Adipocyte (in vitro differentiated cells): ENCODE measurements at places on chromosomes 3 and 15.

DNA sequence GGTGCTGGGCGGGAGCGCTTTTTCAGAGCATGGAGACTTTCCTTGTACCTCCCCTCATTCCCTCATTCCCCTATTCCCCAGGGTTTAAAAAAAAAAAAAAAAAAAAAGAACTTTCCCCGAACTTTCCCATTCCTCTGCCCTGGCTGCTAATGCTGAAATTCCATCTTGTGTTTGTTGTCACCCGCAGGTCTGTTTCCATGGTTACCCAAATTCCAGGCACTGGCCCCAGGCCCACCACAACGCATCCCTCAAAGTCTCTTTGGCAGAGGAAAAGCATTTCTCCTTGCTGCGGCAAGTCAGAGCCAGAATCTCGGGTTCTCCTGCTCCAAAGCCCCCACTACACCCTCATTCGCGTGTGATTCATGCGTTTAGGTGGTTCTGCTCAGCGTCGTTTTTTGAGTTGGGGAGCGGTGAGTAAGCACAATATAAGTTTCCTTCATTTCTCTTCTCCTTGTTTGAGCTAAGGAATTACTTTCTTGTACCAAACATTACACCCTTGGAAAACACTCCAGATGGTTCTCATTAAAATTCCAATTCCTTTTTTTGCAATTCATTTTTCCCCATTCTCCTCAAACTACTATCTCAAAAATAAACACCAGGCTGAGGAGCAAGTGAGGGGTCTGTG is 21.6 kb downstream of the ANAPC13 start:
- peak; percentile 96 for DNase-seq

DNA sequence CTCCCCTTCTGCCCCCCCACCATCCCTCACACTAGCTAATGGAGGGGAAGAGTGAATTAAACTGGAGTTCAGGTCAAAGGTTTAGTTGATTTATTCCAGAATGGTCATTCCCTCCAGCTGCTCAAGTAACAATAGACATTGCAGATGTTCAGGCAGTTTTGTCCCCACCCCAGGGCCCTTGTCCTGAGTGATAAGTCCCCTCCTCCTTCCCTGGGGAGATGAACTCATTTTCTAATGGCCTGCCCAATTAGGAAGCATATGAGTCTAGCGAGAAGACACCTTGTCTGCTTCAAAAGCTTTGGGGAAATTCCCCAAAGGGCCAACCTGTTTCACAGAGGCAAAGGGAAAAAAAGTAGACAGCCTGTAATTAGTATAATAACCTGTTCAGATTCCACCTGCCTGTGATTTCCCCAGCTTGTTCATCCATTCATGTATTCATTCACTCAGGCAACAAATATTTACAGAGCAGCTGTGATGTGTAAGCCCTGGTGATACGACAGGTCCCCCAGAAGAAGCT is 165.3 kb downstream of the SHQ1 start:
- no peak for DNase-seq

- no peak for DNase-seq
These were observed 25.1 kb downstream of the NBEAL2 start for GRCh38 chr3:47004369-47005211.

DNA sequence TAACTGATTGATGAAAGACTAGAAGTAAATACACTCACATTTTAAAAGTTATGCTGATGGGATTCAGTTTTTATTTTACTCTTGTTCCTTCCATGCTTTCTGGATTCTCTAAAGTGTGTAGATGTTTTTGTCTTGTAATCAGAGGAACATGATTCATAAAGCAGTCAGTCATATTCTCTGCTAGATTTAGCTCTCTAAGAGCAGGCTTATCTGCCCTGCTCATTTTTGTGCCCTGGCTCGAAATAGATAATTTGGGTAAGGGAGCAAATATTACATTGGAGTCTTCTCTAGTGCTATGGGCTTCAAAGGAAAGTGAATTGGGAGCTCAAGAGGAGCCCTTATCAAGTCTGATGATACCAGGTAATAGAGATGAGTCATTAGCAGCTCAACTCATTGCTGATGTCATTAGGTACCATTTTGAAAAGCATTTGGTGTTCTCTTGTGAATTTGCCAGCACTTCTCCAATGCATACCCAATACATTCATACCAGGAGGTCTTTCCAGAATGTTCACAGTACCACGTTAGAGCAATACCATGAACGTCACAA is 27.7 kb downstream of the SACM1L start:
- peak; percentile 12 for DNase-seq

DNA sequence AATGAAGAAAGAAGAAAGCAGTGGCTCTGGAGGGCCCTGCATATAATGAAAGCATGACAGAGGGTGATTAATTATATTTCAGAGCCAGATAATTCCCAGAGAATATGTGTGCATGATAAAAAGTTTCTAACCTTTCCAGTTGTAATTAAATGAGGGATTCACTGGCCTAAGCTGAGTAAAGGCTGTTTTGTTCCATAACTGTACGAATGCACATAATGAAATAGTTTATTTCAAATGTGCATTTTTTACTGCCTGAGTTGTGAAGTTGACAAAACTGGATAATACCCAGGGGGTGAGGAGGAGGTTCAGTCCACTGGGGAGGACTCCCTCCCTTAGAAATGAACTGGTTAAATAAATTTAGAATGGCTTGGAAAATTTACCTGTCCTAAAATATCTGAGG is 616.4 kb downstream of the TAFA4 start:
- DNase-seq = no peak

GRCh38 chr3:125024817-125025216 is 31.0 kb downstream of the HEG1 start:
- DNase-seq = peak; percentile 31

- DNase-seq = peak; percentile 100
These were observed at the start of gene ETV5 for GRCh38 chr3:186108941-186109865. TSS of gene ETV5 (minus strand) at chr3:186109089. CDS start at chr3:186105868, 3,221 bp downstream.

DNA sequence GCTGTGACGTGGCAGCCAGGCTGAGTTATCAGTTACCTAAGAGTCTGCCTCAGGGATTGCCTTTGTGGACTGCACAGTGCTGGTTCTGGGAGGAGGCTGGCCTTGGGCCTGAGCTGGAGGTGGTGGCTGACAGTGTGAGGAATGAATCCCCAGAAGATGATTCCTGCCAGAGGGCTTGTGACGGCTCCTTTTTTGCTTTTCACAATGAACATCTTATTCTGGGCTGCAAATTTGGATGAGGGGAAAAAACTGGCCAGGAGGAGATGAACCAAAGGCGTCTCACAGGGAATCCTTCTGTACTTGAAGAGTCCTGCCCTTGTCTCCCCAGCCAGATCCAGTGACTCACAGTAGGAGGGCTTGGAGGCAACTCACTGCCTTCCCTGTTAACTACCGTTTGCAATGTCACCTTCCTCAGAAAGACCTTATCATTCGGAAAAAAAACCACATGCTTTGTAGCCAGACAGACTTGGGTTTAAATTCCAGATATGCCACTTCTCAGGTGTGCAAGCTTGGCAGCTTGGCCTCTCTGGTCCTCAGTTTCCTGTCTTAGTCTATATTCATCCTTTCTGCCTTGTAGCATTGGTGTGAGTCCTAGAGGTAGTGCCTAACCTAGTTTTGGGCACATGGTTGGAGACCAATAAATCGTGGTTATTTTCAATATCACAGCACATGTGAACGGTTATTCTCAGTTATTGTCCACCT is 19.1 kb downstream of the ST6GAL1 start:
- DNase-seq = no peak
